ENCODE measurements at places on chromosomes 16 and 17.

GRCh38 chr17:19978805-19979211, 1.2 kb upstream of the AKAP10 start:
- no peak for DNase-seq

GRCh38 chr17:78889531-78889930, 13.5 kb downstream of the CEP295NL start:
- no peak for DNase-seq

DNA sequence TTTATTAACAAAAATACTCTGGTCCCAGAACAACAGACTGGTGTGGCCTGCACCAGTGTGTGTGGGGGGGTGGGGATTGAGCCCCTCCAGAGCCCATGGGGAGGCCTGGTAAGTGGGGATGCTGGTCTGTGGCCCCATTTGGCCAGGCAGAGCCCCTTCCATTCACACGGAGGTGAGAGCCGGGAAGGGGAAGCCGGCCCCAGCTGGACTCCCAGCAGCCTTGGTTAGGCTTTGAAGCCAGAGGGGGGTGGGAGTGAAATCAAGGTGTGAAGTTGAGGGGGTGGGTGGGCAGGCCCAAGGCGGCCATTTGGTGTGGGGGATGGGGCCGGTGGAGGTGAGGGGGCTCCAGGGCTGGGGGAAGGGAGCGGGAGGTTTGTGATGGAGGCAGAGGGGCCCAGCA, 5.9 kb downstream of the TBX6 start:
- DNase-seq, result no peak

GRCh38 chr17:51372345-51373004, 112.1 kb downstream of the UTP18 start:
- DNase-seq, result peak; percentile 71

DNA sequence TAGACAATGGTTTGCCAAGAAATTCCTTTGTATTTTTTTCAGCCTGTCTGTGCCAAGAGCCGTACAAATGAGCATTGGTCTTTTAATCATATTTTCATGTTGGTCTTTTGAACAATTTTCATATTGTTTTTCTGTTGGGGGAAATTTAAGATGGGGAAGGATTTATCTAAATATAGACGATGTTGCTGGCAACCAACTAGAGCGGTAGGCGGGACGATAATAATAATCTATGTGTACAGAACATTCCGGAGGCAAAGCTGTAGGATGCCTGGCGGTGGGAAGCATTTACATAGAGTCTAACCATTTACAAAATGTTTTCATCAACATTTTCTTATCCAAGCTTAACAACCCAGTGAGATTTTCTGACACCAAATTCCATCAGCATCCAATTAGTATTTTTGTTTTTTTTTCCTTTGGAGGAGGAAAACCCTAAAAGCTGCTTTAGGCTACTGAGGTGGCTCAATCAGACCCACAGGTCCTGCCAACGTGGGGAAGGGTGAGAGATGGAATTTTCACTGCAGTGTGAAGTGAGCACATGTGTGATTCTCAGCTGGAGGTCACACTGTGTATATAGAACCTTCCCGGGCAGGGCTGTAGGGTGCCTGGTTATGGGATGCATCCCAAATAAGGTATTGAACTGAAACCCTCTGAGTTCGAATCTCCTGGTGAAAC, 11.7 kb upstream of the SEC14L1 start:
- no peak for DNase-seq

Data from SW480 (cell line).